ENCODE measurements at places on chromosomes 11 and 22. TPM values are rescaled to one million over a fixed set of nuclear protein-coding genes. Genes with fewer than 3 reads are reported as not detected.

DNA sequence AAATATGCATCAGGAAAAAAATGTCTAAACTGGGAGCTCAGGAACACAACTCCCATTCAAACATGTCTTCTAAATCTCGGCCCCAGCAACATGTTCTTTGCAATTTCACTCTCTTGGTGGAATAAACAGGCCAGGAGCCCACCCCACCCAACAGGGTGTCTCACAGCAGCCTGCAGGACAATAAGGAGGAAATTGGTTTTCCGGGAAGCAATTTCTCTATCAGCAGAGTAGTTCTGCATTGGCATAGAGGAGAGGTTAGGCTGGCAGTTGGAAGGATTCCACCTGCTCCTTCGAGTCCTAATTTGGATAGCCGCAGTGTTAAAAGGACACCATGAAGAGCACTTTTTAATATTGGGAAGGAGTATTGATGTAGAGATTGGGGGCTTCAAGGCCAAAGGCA, 55.9 kb upstream of the BARX2 start:
- DNase-seq, result no peak

DNA sequence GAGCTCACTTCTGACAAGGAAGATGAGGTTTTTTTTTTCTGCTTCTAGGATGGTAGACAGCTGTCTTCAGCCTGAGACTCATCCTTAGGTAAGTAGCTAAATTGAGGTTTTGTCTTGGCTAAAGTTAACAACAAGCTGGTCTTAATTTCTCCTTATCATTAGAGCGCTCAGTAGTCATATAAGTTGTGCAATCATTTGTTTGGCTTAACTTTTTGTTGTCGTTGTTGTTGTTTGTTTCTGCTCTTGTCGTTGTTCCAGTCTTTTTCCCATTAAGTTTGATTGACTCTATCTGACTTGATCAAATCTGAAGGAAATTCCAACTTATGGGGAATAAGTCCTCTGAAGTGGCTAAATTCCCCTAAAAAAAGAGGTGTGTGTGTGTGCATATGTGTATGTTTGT, 33.0 kb downstream of the GLYATL2 start:
- no peak for DNase-seq

- DNase-seq, result no peak
These were observed 9.1 kb upstream of the CLCF1 start for GRCh38 chr11:67382276-67383136.

GRCh38 chr11:124172599-124172998, 10.5 kb upstream of the OR10D3 start:
- no peak for DNase-seq

DNA sequence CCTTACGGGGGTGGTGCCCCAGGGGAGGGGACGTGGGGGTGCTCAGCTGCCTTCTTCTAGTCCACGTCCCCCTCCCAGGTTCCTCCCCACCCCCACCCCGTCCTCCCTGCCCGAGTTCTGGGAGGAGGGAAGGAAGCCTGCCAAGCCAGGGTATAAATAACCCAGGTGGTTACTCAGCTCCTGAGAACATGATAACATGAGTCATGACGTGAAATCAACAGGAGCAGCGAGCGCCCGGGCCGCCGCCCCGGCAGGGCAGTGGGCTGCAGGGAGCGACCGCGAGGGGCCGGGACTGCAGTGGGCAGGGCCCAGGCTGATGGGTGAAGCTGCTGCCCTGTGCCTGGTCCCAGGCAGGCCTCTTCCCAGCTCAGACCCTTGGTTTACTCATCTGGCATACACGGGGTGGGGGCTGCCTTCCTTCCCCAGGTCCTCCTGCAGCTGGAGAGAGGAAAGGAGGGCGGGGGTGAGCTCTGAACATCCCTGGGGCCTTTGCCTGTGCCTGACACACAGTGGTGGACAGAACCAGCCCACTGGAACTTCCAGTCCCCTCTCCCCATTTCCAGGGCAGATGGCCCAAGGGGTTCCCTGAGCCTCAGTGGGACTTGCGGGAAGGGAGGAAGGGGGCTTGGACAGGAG, 8.8 kb upstream of the PDGFB start:
- DNase-seq, result no peak

GRCh38 chr11:103581760-103582159, 454.7 kb upstream of the DDI1 start:
- DNase-seq, result no peak

DNA sequence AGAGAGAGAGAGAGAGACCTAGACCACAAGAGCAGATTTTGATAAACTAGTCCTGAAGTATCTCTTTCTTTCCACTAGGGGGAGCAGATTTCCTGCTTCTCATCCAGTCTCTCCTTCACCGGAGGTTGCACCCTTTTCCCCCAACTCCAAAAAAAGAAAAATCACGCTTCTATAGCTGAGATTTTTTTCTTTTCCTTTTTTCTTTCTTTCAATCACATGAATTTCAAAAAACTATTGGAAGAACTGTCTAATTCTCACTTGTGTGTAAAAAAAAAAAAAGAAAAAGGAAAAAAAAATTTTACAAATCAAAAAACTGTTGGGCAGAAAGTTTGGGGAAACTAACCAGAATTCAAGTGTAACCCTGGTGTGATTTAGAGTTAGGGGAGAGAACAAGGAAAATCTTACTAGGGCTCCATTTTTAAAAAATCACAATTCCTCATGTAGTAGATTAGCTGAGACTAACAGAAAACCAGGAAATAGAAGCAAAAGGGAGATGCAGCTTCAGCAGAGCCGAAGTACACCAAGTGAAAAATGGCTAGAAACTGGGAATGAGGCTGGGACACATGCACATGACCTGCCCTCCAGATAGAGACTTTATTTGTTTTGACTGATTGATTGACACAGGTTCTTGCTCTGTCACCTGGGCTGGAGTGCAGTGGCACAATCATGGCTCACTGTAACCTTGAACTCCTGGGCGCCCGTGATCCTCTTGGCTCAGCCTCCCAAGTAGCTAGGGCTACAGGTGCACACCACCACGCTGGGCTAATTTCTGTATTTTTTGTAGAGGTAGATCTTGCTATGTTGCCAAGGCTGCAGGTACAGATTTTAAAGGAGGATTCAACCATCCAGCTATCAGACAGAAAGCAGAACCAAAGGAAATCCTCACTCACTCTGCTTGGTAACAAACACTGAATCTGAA, 27.1 kb downstream of the SDHD start:
- DNase-seq, result no peak

DNA sequence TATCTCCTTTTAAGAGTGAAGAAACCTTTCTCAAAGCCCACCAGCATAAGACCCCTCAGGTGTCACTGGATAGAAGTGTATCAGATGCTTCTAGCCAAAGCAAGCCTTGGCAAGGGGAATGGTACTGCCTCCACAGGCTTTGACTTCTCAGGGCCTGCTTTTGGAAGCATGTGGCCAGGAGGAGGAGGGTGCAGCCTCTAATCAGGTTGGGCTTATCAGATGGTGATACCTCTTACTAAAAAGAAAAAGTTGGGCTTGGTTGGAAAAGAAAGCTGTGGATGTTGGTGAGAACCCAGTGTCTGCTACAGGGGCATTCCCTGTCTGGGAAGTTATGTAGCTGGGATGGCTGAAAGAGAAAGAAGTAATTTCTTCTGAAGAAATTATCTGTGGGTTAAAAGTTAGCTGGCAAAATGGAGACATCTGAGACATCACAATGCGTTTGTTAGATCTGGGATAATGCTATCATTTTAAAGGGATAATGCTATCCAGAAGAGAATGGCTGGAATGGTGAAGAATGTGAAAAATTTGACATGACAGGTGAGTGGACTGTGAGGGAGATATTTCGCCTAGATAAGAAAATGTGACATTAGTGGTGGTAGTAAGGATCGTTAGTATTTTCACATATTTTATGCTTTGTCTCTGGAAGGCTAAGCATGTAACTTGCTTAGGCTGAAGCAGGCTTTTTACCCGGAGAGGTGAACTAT, 7.2 kb downstream of the APLP2 start:
- DNase-seq, result no peak

- no peak for DNase-seq
These were observed 646 bp upstream of the PATZ1 start for GRCh38 chr22:31346733-31347250.

- no peak for DNase-seq
These were observed 851 bp upstream of the GRAMD4 start for GRCh38 chr22:46619240-46619829.

- DNase-seq, result no peak
These were observed 395.9 kb upstream of the CCDC90B start for GRCh38 chr11:83681906-83682610.

Gene SUN2
- 59.7 TPM for total RNA-seq

Gene DEUP1
- 0.16 TPM for total RNA-seq

Gene MS4A6E
- not detected for total RNA-seq

Gene C11orf54
- 65.3 TPM for total RNA-seq

Gene ZBTB16
- 10.3 TPM for total RNA-seq

Gene MAPK8IP1
- 8.3 TPM for total RNA-seq
